ENCODE measurements at places on chromosomes 7 and 10. TPM values are rescaled to one million over a fixed set of nuclear protein-coding genes. Genes with fewer than 3 reads are reported as not detected.

- H3K27ac ChIP-seq = no peak overlapping the region
- DNase-seq = no peak
- no peaks in the 10 kb centered on the region for H3K36me3 ChIP-seq
These were observed 269.1 kb downstream of the GATA3 start for GRCh38 chr10:8323428-8324054.

DNA sequence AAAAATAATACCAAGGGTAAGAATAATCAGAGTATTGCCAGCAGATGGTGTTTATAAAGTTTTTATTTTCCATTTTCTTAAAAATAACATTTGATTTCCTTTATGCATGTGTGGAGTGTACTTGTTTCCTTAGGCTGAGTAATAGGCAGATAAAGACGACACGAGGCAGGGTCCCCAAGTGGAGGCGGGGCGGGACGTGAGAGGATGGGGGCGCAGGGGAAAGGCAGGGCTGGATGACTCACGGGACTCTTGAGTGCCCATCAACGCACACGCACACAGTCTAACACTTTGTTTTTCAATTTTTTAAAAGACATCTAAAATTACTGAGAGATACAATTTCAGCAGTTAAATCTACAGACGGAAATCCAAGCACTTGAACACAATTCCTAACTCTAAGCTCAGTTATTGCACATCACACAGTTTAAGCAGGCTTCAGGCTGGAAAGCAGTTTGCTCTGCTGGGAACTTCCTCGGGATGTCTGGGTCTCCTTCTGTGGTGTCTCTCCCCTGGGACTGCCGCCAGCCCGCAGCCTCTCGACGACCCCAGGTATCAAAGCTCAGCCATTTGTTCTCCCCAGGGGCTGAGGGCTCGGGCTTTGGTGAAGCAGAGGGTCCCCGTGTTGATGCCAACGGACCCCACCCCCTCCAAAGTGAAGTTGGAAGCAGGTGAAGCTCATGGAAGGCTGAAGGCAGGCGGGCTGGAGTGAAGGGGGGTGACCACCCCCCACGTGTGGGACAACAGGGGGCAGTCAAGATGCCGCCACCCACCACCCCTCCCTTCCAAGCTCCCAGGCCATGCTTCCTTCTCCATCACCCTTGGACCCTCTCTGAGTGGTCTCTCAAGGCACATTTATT is 29.1 kb downstream of the SPOCK2 start:
- peaks cover 34% of the 10 kb centered on the region for H3K4me1 ChIP-seq
- H3K36me3 ChIP-seq = peaks cover 11% of the 10 kb centered on the region
- no peak overlapping the region for H3K4me3 ChIP-seq
- no peak overlapping the region for H3K27ac ChIP-seq

The SEMA3A gene
- total RNA-seq = 3.0 TPM

- DNase-seq = no peak
- no peaks in the 10 kb centered on the region for H3K27me3 ChIP-seq
- no peak overlapping the region for H3K27ac ChIP-seq
- peak overlapping the region; percentile 48 for H3K4me3 ChIP-seq
- peaks cover 3% of the 10 kb centered on the region for H3K36me3 ChIP-seq
- H3K4me1 ChIP-seq = peaks cover 28% of the 10 kb centered on the region
These were observed 484 bp upstream of the MSRB2 start for GRCh38 chr10:23094786-23095403.

All from activated naive CD4-positive, alpha-beta T cell treated with anti-CD3 and anti-CD28 coated beads for 36 hours (primary cell).